ENCODE measurements at places on chromosomes 2 and 18.
A peak's percentile ranks its signal among the peaks of the same experiment; 100 is the strongest.

DNA sequence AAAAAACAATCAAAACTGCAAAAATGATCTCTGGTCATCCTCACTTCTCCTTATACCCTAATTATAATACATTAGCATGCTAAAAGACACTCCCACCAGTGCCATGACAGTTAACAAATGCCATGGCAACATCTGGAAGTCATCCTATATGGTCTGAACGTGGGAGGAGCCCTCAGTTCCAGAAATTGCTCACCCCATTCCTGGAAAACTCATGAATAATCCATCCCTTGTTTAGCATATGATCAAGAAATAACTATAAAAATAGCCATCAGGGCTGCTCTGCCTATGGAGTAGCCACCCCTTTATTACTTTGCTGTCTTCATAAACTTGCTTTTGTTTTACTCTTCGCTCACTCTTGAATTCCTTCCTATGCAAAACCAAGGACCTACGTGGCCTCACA is 5.7 kb upstream of the C2orf80 start:
- no peak for DNase-seq

- no peak for DNase-seq
These were observed 117.6 kb downstream of the MAP4K4 start for GRCh38 chr2:101815154-101815553.

GRCh38 chr2:156065912-156066311 is 266.6 kb downstream of the NR4A2 start:
- no peak for DNase-seq

GRCh38 chr2:88690591-88691338 is 708 bp upstream of the RPIA start:
- DNase-seq: no peak

- no peak for DNase-seq
These were observed 6.9 kb upstream of the CTIF start for GRCh38 chr18:48531908-48532307.

- DNase-seq: peak; percentile 60
These were observed 31.3 kb downstream of the COLEC12 start for GRCh38 chr18:468955-469790.

Data from muscle of leg (tissue), 16 donors.